ENCODE measurements at places on chromosomes 4 and X.

- DNase-seq: no peak
Observed at GRCh38 chrX:10725071-10725470, 104.7 kb upstream of the MID1 start.

DNA sequence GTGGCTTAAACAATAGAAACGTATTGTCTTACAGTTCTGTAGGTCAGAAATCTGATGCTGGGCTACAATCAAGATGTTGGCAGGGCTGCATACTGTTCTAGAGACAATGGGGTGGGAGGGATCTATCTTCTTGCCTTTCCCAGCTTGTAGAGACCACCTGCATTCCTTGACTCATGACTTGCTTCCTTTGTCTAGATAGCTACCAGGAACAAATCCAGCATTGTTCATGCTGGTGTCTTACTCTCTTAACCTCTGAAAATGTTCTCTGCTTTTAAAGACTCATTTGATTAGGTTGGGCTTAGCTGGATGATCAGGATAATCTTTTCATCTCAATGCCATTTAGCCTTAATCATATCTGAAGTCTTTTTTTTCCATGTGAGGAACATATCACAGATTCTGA, 169.0 kb downstream of the ZNF330 start:
- DNase-seq: no peak

- DNase-seq: no peak
Observed at GRCh38 chrX:30821116-30821515, 67.9 kb downstream of the TAB3 start.

GRCh38 chrX:149283853-149284252, 221.3 kb downstream of the IDS start:
- DNase-seq: no peak

- no peak for DNase-seq
Observed at GRCh38 chr4:150256841-150257730, 178.8 kb downstream of the DCLK2 start.

DNA sequence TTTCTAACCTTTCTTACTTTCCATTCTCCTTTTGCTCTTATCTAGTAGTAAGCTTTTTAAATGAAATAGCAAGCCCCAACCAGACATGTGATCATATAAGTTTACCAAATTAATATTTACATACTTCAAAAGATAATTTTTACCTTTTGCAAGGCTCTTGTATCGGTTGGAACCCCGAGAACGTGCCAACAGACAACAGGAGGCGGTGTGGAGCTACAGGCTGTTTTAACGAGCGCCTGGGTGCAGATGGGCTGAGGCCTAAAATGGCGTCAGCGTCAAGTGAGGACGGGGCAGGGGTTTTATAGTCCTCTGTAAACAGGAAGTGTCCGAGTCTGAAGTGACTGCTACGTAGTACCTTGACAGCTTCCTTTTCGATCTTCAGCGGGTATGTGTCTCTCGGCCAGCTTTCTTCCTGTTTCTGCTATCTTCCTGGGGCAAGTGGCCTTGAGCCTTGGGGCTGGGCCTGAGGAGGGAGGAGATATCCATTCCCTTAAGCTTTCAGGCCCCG, 342.7 kb downstream of the GALNTL6 start:
- DNase-seq: no peak

- no peak for DNase-seq
Observed at GRCh38 chrX:120647127-120647526, 17.3 kb upstream of the C1GALT1C1 start.

DNA sequence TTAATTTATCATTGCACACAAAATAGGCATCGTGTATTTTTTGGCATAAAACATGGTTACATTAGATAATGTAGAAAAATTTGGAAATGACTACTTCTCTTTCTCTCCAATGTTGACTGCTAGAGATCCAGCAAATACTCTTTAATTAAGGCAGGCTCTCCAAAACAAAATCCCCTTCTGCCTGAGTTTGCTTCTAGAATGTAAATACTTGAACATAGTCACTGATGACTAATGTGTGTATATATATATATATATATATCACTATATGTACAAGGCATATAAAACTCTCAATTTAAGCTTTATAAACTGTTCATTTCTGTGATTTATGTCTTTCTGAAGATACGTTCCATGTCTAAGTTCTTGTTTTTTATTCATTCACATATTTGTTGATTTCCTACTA, 67.2 kb upstream of the CAMK2D start:
- no peak for DNase-seq

DNA sequence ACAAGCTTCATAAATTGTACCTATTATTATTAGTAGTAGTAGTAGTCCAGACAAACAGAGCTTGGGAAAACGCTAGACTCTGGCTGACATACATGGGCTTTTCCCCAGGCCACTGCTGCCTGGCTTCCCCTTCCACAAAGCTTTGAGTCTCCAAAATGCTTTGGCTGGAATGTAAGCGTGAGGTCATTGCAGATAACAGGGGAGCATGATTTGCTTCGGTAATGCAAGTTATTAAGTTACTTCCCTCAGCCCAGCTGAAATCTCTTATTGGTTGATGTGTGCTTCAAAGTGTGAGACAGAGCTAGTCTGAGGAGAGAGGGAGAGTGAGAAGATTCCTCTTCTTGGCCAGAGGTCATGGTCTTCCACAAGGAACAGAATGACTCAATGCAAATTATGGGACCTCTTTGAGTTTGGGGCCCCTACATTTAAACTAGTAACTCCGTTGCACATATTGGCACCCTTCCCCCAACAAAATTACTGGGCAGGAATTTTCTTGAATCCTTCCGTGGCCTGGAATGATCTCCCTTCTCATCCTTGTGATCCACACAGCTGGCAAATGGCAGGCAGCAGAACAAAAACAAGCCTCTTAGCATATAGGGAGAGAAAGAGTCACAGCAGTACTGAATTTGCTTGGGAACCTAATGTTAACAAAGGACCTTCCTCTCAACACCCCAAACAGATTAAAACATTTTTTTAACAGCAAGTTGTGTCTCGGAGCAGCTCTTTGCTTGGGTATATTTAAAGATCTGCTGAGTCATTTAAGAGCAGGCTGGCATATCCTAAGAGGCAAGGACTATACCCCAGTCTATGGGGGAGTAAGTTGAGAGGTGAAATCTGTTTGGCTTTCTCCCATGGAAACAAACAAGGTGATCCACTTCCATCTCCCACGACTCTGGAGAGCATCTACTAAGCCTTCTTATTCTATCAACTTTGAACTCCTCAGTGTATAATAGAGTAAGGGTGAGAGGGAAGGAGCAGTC, 19.9 kb downstream of the AR start:
- no peak for DNase-seq

DNA sequence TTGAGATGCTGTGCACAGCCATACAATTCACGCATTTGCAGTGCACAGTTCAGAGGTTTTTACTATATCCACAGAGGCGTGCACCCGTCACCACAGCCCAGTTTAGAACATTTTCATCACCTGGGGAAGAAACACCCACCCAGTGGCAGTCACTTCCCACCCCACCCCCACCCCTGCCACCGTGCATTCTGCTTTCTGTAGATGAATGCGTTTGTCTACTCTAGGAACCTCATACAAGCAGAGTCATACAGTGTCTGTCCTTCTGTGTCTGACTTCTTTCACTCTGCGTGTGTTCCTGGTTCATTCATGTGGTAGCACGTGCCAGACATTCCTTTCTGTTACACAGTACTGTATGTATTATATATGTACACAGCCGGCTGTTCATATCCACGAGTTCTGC, 122.8 kb downstream of the TBL1X start:
- no peak for DNase-seq

GRCh38 chr4:162126729-162127128, 37.1 kb downstream of the FSTL5 start:
- DNase-seq: no peak

GRCh38 chr4:48949518-48950219, 36.4 kb upstream of the CWH43 start:
- no peak for DNase-seq

DNA sequence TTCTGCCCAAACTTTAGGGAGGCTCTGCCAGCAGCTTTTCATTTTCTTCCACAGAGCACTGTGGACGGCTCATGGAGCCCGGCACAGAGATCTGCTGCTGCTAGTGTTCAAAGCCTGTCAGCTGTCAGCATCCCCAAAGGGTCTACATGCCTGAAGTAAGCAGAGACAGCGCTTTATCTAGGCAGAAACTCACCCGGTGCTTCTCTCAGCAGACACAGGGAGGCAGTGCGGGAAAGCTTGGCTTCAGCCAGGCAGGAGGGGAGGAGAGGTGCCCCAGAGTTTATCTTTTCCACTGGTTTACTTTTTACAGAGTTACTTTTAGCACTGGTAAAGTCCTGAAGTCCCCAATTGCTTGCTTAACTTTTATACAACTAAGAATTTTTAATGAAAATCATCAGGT, 339.3 kb downstream of the NKX6-1 start:
- DNase-seq: no peak

- no peak for DNase-seq
Observed at GRCh38 chr4:94877973-94878372, 120.2 kb downstream of the BMPR1B start.

GRCh38 chrX:7146703-7147412, 654 bp upstream of the STS start:
- no peak for DNase-seq

GRCh38 chr4:70747874-70748273, 26.1 kb downstream of the RUFY3 start:
- DNase-seq: no peak

GRCh38 chr4:7060346-7061150, 7.3 kb downstream of the GRPEL1 start:
- no peak for DNase-seq

DNA sequence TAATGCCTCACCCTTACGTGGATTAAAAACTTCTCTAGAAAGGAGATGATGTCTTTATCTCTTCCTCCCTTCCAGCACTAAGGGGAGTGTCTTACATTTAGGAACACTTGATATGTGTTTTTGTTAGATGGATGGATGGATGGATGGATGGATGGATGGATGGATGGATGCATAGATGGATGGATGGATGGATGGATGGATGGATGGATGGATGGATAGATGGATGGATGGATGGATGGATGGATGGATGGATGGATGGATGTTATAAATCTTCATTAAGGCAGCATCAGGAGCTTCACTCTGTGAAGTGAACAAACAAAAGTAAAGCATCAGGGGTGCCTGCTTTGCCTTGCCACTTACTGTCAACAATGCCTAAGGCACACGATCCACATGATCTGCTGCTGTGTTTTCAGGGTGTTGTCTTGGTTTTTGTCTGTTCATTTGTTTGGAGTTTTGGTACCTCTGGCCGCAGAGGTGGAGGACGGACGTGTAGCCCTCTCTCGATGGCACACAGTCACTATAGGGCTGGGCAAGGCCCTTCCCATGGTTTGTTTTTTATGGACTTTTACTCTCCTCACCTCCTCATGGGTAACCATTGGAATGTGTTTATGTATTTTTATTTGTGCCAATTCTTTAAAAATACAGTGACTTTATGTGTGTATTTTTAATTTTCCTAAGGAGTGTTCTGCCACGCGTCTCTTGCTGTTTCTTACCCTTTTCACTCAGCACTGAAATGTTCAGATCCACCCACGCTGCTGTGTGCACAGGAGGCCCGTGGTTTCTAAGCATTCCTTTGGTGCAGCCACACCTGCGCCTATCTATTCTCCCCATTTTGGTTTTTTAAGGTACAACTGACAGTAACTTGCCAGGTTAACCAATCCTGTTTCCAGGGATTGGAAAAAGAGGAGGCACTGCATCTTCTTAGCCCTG, 91.8 kb upstream of the ENPP6 start:
- DNase-seq: no peak

DNA sequence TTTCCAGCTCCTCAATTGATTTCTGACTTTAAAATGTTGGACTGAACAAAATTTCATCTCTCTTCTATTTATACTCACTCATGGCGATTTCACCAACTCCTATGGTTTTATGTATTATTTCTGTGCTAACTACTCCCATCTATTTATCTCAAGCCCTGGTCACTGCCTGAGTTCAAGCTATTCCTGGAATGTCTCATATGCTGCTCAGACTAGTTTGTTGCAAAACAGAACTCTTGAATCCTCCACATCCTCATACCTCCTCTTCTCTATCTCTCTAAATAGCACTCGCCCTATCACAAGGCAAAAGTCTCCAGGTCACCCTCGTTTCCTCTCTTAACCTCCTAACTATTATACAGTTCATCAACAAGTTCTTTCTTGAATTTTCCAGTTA, 19.0 kb upstream of the DDX60 start:
- DNase-seq: no peak

GRCh38 chr4:5051278-5052203, at the start of gene STK32B:
Gene STK32B, plus strand, starts transcription at chr4:5051480.
- peak; percentile 42 for DNase-seq

GRCh38 chrX:153984351-153985178, 12.0 kb downstream of the TMEM187 start:
- DNase-seq: no peak

DNA sequence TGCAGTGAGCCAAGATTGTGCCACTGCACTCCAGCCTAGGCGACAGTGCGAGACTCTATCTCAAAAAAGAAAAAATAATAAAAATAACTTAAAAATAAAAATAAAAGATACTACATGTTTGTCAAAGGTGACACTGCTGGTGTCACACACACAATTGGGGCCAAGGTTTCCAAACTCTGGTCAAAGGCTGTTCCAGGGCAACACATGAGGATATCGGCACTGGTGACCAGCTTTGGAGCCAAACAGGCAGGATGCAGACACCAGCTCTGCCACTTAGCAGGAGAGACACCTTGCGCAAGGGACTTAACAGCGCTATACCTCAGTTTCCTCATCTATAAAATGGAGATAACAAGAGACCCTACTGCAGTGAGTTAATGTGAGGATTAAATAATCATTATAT, 52.3 kb downstream of the CD99L2 start:
- no peak for DNase-seq

- DNase-seq: no peak
Observed at GRCh38 chrX:17511556-17511955, 136.6 kb downstream of the NHS start.

GRCh38 chr4:147509386-147509785, 28.5 kb downstream of the EDNRA start:
- DNase-seq: no peak

DNA sequence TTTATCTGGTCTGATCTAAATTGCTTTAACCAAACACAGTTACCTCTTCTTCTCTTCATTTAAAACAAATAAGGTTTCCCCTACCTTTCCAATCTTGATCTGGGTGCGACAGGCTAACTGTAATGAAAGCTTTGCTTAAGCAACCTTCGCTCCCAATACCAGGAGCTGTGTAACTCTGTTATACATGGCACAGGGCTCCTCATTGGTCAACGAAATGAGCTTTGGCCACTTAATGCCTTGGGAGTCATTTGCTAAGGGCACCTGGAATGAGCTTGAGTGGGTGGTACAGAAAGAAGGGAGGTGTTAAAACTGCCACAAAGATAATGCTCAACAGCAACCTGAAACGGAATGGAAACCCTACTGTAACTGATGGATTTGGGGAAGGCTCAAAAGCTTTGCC, 140.5 kb downstream of the CHRNA9 start:
- no peak for DNase-seq

GRCh38 chr4:4862071-4862551, 2.6 kb downstream of the MSX1 start:
- no peak for DNase-seq

Measured in renal pelvis (tissue), 12 donors.